Activated T-helper 1 cell treated with anti-CD3 and anti-CD28 coated beads, Interleukin-2, amount 50 U/mL, for 16 hours (primary cell): ENCODE measurements at places on chromosomes 3 and 15.

- no peak for DNase-seq
These were observed 226.8 kb downstream of the DTWD1 start for GRCh38 chr15:49847423-49848281.

- DNase-seq, result no peak
These were observed 1.7 kb downstream of the ARPIN start for GRCh38 chr15:89910891-89911626.

DNA sequence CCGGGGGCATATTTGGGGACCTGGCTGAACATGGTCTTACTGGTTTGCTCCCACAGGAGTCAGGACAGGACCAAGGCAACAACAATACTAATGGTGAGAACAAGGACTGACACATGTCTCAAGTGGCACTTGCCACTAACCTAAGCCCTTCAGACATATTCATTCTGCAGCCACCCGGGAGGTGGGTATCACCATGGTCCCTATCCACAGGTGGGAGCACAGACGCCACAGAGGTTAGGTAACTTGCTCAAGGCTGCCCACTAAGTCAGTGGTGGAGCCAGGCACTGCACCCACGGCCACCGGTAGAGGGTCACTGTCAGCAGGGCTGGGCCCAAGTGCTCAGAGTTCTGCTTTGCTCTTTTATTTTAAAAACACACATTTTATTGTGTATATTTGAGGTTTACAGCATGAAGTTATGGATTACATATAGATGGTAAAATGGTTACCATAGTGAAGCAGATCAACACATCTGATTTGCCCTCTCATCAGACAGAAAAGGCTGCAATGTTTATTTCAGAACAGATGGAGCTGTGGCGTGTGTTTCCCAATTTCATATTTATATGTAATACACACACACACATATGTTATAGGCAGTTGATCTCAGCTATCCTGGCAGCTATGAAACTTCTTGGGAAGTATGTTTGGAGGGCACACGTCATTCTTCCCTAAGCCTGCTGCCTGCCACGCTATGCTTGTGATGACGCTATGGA, 30.0 kb upstream of the SLC41A3 start:
- no peak for DNase-seq

DNA sequence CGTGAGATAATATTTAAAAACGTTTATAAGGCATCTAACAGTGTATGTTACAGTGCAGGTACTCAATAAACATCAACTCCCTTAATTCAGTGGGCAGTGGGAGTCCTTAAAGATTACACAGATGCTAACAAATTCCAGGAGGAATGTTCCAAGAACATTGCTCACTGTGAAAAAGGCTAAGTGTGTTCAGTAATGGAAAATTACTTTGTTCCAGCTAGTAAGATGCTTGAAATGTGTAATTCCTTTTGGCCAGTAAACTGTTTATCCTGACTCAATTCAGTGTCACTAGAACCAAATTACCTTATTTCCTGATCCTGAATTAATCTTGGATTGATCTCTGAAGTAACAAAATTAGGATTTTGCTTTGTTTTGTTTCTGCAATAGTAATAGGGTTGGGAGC, 54.2 kb upstream of the SEMA6D start:
- no peak for DNase-seq

GRCh38 chr15:57235873-57236272, 140.4 kb upstream of the CGNL1 start:
- no peak for DNase-seq

- no peak for DNase-seq
These were observed 19.6 kb upstream of the CHRNB4 start for GRCh38 chr15:78660584-78660983.
